ENCODE measurements at places on chromosomes 2 and 18. TPM values are rescaled to one million over a fixed set of nuclear protein-coding genes. Genes with fewer than 3 reads are reported as not detected.

SRBD1 gene
- 21.9 TPM for total RNA-seq

ANKRD36B gene
- total RNA-seq: 8.5 TPM

ACMSD gene
- not detected for total RNA-seq

DNA sequence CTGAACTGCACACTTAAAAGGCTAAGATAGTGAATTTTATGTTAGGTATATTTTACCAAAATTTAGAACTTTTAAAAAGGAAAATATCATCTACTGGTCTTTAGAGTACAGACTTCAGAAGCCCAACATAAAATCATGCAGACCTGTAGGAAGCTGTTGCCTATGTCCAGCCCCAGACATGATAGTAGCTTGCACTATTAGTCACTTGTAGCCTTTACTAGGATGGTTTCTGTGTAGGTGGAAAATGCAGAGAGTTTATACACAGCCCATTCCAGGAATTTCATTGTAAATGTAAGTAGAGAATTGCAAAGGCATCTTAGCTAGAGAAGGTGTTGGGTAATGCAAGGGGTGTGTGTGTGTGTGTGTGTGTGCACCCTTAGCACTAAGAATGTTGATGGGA is 640.2 kb downstream of the RNF144A start:
- DNase-seq: no peak

GRCh38 chr2:65639156-65639864 is 206.9 kb upstream of the SPRED2 start:
- DNase-seq: no peak

DNA sequence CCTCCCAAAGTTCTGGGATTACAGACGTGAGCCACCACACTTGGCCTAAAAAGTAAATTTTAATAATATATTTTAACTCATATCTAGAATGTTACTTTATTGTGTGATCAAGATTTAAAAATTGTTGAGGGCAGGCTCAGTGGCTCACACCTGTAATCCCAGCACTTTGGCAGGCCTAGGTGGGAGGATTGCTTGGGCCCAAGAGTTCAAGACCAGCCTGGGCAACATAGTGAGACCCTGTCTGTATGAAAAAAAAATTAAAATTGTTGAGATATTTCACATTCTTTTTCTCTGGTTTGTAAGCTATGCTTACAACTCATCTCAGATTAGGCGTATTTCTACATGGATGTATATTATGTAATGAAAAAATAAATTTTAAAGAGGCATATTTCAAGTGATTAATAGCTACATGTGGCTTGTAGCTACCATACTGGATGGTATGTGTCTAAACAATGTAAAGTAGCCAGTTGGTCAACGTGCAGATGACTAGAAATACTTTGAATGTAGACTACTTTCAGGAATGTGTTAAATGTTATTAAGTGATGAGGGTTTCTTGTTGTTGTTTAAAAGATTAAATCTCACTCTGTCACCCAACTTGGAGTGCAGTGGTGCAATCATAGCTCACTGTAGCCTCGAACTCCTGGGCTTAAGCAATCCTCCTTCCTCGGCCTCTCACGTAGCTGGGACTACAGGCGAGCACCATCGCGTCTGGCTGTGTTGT is 5.9 kb downstream of the RAB10 start:
- DNase-seq: no peak
